Stimulated activated naive CD8-positive, alpha-beta T cell treated with anti-CD3 and anti-CD28 coated beads, Interleukin-15, amount 100 ng/mL, for 72 hours (primary cell): ENCODE measurements at places on chromosomes 1 and 21.
A peak's percentile ranks its signal among the peaks of the same experiment; 100 is the strongest.

- DNase-seq, result no peak
Measured at GRCh38 chr1:9873385-9873784, 36.7 kb downstream of the CTNNBIP1 start.

- DNase-seq, result no peak
Measured at GRCh38 chr1:224080115-224080774, 33.7 kb upstream of the FBXO28 start.

DNA sequence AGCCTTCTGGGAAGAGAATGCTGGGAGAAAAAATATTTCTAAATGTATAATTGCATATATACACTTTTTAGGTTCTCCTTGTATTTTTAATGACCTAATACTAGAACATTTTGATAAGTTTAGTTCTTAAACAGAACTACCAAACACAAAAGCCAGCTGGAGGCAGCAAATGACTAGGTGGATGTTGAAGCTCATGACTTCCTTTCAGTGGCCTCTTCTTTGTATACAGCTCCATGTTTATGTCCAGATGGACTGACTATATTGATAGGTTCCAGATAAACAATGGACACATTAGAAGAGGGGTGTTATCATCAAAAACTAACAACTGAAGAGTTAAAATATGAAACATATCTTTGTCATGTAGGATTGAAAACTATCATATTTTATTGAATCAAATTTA lies 52.5 kb downstream of the LRRC8D start:
- DNase-seq, result no peak

- no peak for DNase-seq
Measured at GRCh38 chr1:63405987-63406386, 38.6 kb downstream of the ALG6 start.

DNA sequence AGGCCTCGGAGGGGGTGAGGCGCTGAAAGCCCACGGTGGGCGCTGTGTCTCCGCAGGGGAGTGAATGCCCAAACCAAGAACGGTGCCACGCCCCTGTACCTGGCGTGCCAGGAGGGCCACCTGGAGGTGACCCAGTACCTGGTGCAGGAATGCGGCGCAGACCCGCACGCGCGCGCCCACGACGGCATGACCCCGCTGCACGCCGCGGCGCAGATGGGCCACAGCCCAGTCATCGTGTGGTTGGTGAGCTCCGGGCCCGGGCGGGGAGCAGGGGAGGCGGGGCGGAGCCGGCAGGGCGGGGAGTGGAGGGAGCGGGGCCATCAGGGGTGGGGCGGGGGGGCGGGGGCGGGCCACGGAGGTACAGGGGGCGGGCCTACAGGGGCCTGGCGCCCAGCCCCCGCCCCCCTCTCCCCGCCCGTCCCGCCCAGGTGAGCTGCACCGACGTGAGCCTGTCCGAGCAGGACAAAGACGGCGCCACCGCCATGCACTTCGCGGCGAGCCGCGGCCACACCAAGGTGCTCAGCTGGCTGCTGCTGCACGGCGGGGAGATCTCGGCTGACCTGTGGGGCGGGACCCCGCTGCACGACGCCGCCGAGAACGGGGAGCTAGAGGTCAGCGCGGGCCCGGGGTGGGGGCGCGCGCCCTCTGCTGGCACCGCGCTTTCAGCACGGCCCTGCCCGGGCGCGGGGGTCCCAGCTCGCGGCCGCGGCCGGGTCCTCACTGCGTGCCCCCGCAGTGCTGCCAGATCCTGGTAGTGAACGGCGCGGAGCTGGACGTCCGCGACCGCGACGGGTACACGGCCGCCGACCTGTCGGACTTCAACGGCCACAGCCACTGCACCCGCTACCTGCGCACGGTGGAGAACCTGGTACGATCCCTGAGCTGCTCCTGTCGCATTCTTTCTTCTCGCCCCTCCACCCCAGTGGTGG lies 15.9 kb downstream of the ESPN start:
- peak; percentile 71 for DNase-seq

- no peak for DNase-seq
Measured at GRCh38 chr1:187624812-187625545, 796.2 kb downstream of the PLA2G4A start.

DNA sequence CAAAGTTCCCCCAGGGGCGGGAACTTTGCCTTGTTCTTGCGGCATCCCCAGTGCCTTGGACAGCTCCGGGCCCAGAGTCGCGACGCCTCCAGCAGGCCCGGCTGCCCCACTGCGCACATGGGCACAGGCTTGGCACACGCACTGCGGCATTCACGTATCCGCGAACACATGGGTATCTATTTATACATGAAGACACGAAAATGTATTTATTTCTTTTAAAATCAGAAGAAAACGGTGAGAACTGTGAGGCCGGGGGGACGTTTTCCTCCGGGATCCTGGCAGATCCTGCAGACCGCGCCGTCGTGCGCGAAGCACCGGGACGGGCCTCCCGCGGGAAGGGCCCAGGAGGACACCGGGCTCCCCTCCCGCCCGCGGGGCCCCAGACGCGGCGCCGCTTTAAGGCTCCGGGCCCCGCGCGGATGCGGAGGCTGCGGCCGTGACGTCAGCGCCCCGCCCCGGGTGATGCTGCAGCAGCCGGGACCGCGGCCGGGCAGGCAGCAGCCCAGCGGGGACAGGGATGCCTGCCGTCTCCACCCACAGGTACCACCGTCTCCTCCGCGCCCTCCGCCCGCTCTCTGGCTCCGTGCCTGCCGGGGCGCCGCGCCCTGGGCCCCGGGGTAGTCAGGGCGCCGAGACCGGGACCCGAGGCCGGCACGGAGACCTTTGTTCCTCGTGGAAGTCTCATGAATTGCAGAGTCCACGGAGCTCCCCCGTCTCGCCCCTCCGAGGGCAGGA lies at the start of gene SLC45A1:
TSS of gene SLC45A1 (plus strand) at position 468 of the 735 bp plus-strand sequence. CDS start 6,216 bp downstream, outside the sequence.
- DNase-seq, result peak; percentile 81

DNA sequence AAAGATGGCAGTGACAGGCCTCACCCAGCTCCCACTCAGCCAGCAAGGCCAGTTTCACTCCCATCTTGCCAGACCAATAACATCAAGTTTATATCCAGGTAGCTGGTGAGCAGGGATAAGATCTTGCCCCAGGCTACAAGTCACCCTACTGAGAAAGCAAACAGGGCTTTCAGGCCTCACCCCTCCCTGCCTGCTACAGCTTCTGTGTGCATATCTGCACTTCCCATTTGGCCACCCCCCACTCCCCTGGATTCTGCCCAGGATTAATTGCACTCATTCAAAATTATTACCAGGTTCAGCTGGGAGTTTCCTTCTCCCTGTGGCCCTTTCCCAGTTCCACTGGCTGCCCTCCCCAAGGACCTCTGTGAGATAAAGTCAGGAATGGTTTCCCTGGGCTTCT lies 352.1 kb downstream of the TBX15 start:
- DNase-seq, result no peak

DNA sequence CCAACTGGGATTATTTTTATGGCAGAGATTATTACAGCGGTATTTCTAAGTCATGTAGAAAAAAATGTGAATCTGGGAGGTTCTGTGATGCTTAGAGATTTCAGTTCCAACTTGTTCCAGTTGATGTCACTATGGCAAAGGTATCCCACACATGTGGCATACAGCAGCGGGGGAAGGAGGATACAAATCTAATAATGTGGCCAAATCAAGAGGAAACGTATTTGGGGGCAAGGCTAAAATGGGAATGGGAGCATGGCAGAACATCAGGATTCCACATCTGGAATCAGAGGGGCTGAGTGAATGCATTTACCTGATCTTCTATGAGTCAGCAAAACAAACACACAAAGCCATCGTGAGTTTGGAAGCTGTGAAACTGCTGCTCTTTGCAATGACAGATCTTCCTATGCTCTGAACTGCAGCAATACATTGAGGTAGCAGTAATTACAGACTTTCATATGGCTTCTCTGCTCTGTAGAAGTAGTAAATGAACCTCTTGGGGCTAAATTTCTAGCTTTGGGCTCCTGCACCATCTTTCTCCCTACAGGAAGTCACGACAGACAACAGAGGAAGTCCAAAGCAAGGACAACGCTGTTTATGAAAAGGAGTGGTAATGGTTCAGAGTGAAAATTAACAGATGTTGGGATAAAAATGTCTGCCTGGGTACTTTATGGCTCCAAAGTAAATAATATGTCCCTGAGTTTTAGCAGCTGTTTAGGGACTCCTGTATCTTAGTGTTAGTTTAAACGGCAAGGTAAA lies 55.5 kb downstream of the GABPA start:
- DNase-seq, result peak; percentile 12
